ENCODE measurements at places on chromosomes 16 and 17.

DNA sequence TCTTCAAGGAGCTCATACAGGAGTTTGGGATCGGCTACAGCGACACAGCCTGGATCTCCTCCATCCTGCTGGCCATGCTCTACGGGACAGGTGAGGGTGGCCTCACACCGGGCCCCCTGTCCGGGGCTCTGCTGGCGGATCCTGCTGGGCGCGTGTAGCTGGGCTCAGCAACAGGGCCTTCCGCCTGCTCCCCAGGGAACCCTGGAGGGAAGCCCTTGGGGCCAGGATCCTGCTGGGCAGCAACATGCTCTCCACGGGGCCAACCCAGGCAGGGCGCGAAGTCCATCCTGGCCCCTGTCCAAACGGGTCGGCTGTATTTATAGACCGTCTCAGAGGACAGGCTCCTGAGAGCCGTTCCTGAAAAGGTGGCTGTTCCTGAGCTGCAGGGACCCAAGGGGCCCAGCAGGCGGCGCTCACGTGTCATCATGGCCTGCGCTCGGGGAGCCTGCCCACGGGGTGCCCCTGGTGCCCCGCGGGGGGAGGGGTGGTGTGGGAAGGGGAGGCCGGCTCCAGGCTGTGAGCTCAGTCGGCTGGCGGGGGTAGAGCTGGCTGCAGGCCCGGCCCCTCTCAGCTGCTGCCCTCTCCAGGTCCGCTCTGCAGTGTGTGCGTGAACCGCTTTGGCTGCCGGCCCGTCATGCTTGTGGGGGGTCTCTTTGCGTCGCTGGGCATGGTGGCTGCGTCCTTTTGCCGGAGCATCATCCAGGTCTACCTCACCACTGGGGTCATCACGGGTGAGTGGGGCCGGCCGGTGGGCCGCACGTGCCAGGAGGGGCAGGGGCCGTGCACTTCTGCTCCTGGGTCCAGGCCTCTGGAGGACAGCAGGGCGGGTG lies 7.5 kb downstream of the SLC16A3 start:
- DNase-seq, result peak; percentile 63

- peak; percentile 42 for DNase-seq
These were observed 77.4 kb upstream of the SMURF2 start for GRCh38 chr17:64739316-64740058.

DNA sequence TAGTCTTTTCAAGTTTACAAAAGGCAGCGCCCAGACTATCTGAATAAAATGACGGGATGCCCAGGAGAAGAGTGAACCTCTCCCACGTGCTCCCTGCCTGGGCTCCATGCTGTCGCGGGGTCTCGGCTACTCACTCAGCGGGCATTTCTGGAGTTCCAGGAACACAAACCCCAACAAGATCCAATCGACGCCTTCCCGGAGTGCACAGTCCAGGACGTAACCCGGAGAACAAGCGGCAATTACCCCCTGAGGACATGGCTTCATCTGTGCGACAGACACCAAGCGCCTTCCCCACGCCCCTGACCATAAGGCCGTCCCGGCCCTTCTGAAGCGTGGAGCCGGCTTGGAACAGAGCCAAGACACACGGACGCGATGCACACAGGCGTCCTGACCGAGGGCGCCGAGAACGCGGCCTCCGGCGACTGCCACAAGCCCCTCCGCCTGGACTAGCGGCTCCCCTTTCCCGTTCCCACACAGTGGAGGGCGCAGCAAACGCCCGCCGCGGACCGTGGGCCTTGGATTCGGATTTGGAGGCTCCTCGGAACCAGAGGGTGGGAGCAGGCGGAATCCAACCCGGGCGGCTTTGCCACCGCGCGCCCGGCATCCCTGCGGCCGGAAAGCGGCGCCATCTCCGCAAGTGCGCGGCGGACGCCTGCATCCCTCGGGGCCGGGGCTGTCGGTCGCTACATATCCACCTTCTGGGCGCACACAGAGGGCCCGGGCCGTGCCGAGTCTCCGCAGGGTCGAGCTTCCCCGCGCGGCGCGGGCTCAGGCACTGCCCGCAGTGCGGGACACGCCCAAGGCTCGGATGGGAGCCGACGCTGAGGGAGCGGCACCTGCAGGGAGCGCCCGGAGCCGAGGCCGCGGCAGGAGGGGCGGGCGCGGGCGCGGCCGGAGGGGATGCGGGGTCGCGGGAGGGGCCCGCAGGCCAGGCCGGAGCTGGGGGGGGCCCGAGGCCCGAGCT lies 725 bp downstream of the ABCA3 start:
- peak; percentile 47 for DNase-seq

DNA sequence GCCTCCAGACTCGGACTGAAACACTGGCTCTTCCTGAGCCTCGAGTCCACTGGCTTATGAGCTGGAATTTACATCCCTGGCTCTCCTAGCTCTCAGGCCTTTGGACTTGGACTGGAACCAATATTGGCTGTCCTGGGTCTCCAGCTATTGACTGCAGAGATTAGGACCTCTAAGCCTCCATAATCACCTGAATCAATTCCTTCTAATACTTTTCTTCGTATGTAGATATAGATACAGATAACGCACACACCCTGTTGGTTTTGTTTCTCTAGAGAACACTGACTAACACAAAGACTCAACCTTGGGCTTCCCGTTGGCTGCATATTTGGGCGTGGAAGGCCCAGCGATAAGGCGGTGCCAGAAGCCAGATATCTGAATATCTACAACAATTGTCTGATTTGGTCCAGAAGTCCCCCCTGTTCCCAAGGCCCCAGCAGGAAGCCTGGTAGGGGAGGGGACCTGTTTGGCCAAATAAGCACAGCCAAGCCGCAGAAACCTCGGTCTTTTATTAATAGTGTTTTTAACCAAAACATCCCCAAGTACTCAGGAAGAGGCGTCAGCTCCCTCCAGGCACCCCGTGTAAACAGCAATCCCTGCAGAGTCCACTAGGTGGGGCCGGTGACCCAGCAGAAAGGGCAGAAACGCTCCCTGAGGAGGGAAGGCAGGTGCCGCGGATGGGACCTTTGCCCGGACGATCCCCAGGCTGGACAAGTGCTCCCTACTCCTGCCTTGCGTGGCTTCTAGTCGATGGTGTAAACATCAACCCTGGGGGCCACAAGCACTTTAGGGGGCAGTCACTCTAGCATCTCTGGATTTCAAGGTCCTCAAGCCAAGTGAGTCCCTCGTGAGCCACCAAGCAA lies 57.0 kb downstream of the ABR start:
- DNase-seq, result peak; percentile 74

- no peak for DNase-seq
These were observed 165.9 kb upstream of the CHMP6 start for GRCh38 chr17:80825471-80826345.

DNA sequence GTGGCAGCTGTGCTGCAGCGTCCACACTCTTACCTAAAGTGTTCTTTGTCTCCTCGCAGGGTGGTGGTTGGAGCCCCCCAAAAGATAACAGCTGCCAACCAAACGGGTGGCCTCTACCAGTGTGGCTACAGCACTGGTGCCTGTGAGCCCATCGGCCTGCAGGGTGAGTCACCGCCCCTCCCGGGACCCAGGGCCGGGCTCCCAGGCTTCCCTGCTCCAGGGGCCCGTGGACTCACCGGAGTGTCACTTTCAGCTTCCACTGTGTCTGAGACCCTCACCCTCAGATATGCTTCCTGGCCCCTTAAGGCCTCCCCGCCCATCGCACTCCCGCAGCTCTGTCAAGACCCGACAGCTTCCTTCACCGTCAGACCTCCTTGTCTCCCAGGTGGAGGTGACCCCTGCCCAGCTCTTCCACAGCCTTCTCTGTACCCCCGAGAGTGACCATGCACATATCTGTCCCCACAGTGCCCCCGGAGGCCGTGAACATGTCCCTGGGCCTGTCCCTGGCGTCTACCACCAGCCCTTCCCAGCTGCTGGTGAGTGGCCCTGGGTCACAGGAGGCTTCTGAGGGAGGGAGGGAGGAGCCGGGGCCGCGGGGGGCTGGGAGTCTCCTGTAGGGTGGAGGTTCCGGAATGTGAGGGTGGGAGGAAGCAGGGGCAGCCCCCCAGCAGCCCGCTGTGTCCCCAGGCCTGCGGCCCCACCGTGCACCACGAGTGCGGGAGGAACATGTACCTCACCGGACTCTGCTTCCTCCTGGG lies 1.8 kb downstream of the ITGAX start:
- no peak for DNase-seq

DNA sequence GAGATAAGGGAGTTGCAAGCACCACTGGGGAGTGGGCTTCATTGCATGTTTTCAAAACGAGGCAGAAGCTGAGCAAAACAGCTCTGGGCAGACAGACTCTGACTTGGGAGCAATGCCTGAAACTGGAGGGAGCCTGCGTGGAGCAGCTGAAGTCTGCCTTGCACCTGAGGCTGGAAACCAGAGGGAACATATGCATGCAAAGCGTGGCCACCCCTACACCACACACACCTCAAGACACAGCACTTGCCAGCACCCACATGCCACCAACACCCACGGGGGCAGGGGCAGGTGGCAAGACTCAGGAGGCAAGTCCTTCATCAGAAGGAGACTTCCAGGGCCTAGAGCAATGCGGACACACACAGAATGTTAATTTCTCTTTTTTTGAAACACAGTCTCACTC lies 45.8 kb downstream of the COTL1 start:
- DNase-seq, result no peak

DNA sequence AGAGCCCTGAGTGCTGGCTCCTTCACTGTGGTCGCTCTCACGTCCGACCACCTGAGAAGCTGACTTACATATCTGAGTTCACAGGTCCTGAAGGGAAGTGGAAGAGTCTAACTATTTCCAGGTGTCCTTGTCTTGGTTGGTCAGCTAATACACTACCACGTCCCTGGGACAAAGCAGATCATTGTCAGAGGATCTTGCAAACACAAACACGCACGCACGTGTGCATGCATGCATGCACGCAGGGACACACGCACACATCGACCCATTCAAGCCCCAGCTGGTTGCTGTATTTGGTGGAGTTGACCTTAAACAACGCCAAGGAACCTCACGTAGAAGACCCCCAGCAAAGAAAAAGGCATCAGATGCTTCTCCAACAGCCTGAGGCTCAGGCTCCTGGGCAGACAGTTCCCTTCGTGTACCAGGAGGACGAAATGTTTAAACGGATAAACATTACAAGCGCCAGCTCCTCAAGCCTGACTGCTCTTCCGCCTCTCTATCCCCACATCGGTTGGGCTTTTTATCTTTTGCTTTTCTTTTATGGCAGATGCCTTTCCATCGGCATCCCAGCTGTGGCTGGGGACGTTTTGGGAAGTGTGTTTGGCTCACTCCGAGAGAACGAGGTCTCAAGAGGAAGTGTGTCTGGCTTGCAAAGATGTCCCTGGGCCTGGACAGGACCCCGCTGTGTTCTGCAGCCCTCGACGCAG lies 95.8 kb downstream of the TBC1D16 start:
- no peak for DNase-seq

GRCh38 chr17:57092779-57093178 lies 7.7 kb downstream of the AKAP1 start:
- no peak for DNase-seq

DNA sequence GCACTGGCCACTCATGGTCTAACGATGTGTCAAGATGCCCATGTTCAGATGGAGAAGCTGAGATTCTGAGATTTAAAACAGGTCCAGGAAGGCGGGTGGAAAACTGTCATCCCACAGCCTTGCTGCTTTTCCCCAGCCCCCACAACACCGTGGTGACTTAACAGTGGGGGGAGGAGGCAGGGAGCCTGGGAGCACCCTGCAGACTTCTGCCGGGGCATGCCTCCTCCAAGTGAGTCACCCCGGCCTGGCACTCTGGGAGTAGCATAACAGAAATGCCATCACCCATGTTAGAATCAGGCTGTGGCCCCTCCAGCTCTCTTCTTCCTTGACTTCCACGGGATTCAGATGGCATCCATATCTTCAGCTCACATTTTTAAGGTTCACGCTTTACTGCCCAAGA lies 164.8 kb downstream of the CBLN1 start:
- no peak for DNase-seq

DNA sequence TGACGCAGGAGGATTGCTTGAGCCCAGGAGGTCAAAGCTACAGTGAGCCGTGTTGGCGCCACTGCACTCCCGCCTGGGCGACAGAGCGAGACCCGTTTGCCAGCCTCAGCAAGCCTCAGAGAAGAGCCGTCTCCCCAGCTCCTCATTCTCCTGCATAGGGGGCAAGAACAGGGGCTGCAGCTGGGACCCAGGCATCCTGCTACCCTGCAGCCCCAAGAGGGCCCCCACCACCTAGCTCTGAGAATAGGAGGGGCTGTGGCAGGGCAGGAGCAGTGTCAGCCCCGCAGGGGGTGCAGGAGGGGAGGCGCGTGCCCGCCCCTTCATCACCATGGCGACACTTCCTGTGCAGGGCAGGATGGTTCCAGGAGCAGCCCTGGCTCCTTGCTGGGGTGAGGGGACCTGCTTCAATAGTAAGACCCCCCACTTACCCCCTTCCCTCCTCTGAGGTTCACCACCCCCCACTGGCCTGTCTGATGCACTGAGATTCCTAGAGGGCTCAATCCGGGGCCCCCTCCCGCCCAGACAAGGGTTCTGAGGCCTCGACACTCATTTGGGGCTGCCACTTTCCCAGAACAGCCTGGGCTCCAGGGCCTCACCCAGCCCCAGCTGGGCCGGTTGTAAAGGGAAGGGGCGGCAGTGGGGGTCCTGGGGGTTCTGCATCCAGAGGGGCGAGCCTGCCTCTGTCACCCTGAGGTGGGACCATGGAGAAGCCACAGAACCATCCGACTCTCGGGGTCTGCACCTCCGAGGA lies 20.2 kb downstream of the VASN start:
- DNase-seq, result no peak
